Keratinocyte (primary cell): ENCODE measurements at places on chromosomes 3 and 15.
A peak's percentile ranks its signal among the peaks of the same experiment; 100 is the strongest.

GRCh38 chr3:25281041-25281731 lies 146.9 kb upstream of the RARB start:
- H3K36me3 ChIP-seq = no peaks in the 10 kb centered on the region
- H3K4me1 ChIP-seq = no peaks in the 10 kb centered on the region
- no peak for DNase-seq
- H3K4me3 ChIP-seq = no peak overlapping the region
- H3K27me3 ChIP-seq = no peaks in the 10 kb centered on the region
- H3K27ac ChIP-seq = no peak overlapping the region

DNA sequence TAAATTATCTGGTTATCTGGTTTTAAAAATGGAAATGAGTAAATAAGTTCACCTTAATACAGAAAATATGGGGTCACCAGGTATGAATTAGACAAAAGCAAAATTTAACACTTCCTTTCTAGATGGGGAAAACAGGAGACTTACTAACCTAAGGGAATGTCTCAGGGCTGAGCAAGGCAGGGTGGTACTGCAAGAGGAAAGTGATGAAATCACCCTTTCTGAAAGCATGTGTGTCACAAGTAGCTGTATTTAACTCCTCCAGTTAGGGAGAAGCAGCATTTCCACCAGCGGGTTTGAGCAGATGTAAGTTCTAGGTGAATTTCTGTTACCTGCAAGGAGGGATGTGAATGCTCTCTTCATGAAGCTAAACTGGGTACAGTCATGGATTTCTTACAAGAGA lies 629.1 kb downstream of the MECOM start:
- H3K4me3 ChIP-seq = no peak overlapping the region
- no peak overlapping the region for H3K27ac ChIP-seq
- no peak for DNase-seq
- H3K27me3 ChIP-seq = no peaks in the 10 kb centered on the region

DNA sequence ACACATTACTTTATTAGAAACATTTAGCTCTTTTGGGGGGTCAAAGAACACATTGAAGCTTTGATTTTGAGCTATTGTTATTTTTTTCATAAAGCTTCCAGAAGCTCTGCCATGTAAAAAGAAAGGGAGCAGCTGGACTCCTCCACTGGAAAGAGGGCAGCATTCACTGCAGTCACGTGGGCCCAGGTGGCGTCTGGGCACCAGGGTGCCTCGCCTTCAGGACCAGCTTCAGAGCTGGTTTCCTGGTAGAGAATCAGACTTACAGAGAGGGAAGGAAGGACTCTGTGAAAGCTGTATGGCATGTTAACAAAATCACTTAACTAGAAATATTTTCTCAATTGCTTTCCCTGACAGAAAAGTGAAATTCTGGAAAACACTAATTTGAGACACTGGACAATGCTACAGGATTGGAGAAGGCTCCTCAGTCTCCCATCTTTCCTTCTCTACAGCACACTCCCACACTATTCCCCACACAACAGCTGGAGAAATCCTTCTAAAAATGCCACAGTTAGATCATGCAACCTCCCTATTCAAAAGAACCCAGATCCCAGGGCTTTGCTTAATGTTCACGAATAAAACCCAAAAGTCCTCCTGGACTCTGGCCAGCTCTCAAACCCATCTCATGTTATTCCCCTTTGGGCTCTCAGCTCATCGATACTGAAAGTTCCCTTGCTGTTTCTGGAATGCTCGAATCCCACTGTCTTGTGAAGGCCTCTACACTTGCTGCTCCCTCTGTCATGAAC lies 83.2 kb downstream of the NFKBIZ start:
- H3K27ac ChIP-seq = no peak overlapping the region
- no peak overlapping the region for H3K4me3 ChIP-seq
- no peaks in the 10 kb centered on the region for H3K27me3 ChIP-seq
- no peak for DNase-seq

- no peaks in the 10 kb centered on the region for H3K36me3 ChIP-seq
- H3K4me1 ChIP-seq = no peaks in the 10 kb centered on the region
- H3K27ac ChIP-seq = no peak overlapping the region
Observed at GRCh38 chr3:34361921-34362320, 563.5 kb downstream of the PDCD6IP start.

DNA sequence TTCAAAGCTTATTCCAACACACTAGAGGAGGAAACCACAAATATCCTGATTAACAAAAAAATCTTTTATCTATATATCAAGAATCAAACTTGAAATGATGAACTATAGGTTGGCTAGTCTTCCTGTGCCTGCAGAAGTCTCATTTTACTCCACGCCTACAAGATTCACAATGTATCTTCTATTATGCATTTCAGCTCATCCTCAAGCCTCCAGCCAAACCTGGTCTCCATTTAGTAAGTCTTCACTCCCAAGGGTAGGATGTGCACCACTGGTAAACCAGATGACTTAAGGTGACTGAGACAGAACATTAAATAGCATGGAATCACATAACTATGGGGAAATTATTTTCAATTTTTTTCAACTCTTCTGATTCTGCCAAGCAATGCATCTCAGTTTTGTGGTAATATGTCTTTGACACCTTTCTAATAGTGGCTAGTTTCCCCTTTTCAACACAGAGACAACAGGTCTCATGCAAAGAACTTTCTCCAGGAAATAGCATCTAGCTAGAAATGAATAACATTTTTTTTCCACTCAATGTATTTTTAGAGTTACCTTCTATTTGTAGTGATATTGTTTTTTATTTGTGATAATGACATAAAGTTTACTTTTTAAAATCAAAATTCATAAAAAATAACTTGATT lies 166.9 kb downstream of the TNIK start:
- DNase-seq = no peak
- no peaks in the 10 kb centered on the region for H3K4me1 ChIP-seq
- no peak overlapping the region for H3K4me3 ChIP-seq
- H3K27ac ChIP-seq = no peak overlapping the region
- no peaks in the 10 kb centered on the region for H3K36me3 ChIP-seq

DNA sequence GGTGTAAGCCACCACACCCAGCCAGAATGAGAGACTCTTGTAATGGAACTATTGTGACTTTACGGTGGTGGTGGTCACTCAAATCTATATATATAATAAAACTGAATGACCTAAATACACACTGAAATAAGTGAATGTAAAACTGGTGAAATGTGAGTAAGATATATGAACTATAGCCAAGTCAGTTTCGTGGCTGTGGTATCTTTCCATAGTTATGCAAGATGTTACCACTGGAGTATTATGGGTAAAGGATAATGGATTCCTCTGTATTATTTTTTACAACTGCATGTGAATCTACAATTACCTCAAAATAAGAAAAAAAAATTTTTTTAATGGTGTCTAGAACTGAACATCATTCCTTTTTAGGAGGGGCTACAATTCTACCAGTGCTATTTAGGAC lies 21.9 kb downstream of the PIK3CB start:
- no peak overlapping the region for H3K4me3 ChIP-seq
- H3K4me1 ChIP-seq = no peaks in the 10 kb centered on the region
- no peak overlapping the region for H3K27ac ChIP-seq

DNA sequence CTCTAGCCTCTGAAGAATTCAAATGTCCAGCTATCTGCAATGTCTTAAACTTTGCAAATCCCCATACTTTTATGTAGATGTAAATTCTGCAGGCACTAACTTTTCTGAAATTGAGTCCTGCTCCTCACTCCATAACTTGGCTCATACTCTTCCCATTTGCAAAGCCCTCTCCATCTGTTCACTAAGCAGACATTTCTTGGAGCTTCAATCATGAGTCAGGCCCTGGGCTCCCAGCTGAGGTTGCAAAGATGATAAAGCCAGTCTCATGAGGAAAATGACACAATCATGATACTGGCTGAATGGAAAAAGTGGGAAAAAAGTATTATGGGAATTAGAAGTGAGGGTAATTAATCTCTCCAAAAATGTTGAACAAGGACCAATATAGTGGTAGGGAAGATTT lies 507.6 kb downstream of the NR2F2 start:
- H3K36me3 ChIP-seq = no peaks in the 10 kb centered on the region
- H3K27me3 ChIP-seq = no peaks in the 10 kb centered on the region
- no peak for DNase-seq
- no peaks in the 10 kb centered on the region for H3K4me1 ChIP-seq

- peaks cover 3% of the 10 kb centered on the region for H3K27me3 ChIP-seq
- no peak within 1 kb of the TSS for H3K27ac ChIP-seq
- H3K36me3 ChIP-seq = no peaks in the 10 kb centered on the region
- DNase-seq = no peak
- peaks cover 10% of the 10 kb centered on the region for H3K4me1 ChIP-seq
Observed at GRCh38 chr15:64911311-64912186, at the start of gene ANKDD1A. Gene ANKDD1A (plus strand): TSS chr15:64911902. CDS start chr15:64911931, 29 bp downstream.

DNA sequence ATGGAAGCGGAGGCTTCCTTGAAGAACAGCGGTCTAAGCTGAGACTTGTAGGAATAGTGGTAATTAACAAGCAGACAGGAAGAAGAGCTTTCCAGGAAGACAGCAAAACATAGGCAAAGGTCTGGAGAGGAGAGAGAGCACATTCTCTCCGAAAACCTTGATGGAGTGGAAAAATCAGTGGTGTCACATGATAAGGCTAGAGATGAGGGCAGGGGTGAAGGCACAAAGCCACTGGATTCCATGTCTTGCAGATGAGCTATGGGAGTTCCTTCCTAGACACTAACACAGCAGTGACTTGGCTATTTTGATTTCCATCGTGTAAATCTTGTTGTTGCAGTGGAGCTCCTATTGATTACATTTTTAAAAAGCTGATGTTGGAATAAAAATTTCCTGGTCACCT lies 132.0 kb downstream of the MCTP2 start:
- H3K36me3 ChIP-seq = peaks cover 4% of the 10 kb centered on the region
- no peak overlapping the region for H3K27ac ChIP-seq

GRCh38 chr3:53416530-53416929 lies 69.2 kb upstream of the DCP1A start:
- no peak overlapping the region for H3K27ac ChIP-seq
- H3K27me3 ChIP-seq = no peaks in the 10 kb centered on the region
- DNase-seq = no peak
- H3K36me3 ChIP-seq = no peaks in the 10 kb centered on the region
- no peak overlapping the region for H3K4me3 ChIP-seq

- no peak for DNase-seq
- H3K4me3 ChIP-seq = no peak overlapping the region
- H3K4me1 ChIP-seq = peaks cover 23% of the 10 kb centered on the region
- H3K27me3 ChIP-seq = peaks cover 5% of the 10 kb centered on the region
Observed at GRCh38 chr15:66879531-66880368, 177.7 kb downstream of the SMAD6 start.

DNA sequence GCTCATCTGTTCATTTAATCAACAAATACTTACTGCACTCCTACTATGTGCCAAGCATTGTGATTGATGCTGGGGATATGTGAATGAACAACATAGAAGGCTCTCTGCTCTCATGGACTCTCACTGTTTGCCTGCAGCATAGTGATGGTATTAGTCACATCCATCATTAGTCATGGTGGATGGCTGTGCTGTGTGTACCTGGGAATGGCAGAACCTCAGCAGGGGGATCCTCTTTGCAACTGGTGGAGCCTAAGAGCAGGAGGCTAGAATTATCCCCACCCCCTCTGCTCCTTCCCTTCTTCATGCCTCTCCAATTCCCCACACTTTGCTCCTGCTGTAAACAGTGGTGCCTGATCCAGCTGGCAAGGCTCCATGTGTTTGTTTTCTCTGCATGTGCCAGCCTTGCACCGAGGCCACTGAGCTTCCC lies 20.5 kb downstream of the BOC start:
- no peaks in the 10 kb centered on the region for H3K36me3 ChIP-seq
- H3K27me3 ChIP-seq = no peaks in the 10 kb centered on the region
- peak overlapping the region; percentile 90 for H3K27ac ChIP-seq
- H3K4me1 ChIP-seq = peaks cover 58% of the 10 kb centered on the region

DNA sequence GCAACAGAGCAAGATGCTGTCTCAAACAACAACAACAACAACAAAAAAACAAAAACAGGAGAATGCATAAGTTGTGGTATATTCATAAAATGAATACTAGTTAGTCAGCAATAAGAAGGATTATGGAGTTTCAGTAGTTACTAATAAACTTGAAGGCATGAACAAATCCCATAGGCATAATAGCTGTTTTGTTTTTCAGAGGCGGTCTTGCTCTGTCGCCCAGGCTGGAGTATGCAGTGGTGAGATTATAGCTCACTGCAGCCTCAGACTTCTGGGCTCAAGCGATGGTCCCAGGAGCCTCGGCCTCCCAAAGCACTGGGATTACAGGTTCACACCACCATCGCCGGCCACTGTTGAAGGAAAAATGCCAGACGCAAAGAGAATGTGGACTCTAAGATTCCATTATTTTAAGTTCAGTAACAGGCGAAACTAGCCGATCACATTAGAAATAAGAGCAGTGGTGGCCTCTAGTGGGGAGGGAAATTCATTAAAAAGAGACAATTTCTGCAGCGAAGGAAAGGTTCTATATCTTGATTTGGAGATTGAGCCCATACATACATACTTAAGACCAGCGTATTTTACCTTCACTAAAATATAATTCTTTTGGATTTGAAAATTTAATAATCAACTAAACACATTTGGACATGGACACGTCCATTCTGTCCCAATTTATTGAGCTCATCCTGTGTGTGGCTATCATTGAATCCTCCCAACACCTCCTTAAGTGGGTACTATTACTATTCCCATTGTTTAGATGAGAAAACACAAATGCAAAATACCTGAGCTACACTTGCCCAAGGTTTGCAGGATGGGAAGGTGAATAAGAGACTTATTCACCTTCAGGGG lies 27.4 kb upstream of the HDAC11 start:
- no peaks in the 10 kb centered on the region for H3K27me3 ChIP-seq
- H3K27ac ChIP-seq = no peak overlapping the region
- DNase-seq = no peak
- no peaks in the 10 kb centered on the region for H3K36me3 ChIP-seq
- H3K4me3 ChIP-seq = peak overlapping the region; percentile 47
- H3K4me1 ChIP-seq = peaks cover 11% of the 10 kb centered on the region

GRCh38 chr15:91491101-91491950 lies 362.2 kb upstream of the SLCO3A1 start:
- no peaks in the 10 kb centered on the region for H3K36me3 ChIP-seq
- DNase-seq = peak; percentile 67
- H3K4me3 ChIP-seq = no peak overlapping the region
- H3K27me3 ChIP-seq = no peaks in the 10 kb centered on the region

DNA sequence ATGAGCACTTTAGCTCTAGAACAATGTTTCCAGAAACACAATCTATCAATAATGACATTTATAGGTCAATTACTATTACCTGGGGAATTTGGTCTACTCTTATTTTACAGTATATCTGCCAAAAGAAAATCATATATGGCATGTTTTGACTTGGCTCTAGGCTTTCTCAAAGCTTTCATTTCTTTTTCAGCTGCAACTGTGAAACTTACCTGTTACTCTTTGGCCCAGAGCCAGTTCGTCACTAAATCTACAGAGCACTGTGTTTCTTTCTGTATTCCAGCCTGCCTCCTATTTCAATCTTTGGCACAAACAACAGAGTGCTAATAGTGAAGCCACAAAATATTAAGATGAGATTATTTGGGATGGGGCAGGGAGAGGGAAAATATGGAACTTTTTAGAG lies 76.0 kb downstream of the P2RY1 start:
- DNase-seq = no peak
- no peak overlapping the region for H3K27ac ChIP-seq
- no peaks in the 10 kb centered on the region for H3K36me3 ChIP-seq
- no peak overlapping the region for H3K4me3 ChIP-seq

GRCh38 chr3:113668015-113668414 lies 28.4 kb downstream of the USF3 start:
- H3K27me3 ChIP-seq = no peaks in the 10 kb centered on the region
- H3K27ac ChIP-seq = no peak overlapping the region
- no peaks in the 10 kb centered on the region for H3K36me3 ChIP-seq
- DNase-seq = no peak
- no peak overlapping the region for H3K4me3 ChIP-seq

- no peak overlapping the region for H3K4me3 ChIP-seq
- no peaks in the 10 kb centered on the region for H3K27me3 ChIP-seq
- H3K4me1 ChIP-seq = no peaks in the 10 kb centered on the region
- no peak for DNase-seq
- peaks cover 47% of the 10 kb centered on the region for H3K36me3 ChIP-seq
Observed at GRCh38 chr3:113006359-113007056, 15.7 kb downstream of the GTPBP8 start.
